Epithelial cell of alveolus of lung (primary cell): ENCODE measurements at places on chromosomes 3 and 15. TPM values are rescaled to one million over a fixed set of nuclear protein-coding genes. Genes with fewer than 3 reads are reported as not detected.

The WDR72 gene
- not detected in 2 replicates for total RNA-seq

The PLA2G4E gene
- not detected in 2 replicates for total RNA-seq

The GRAMD2A gene
- 0.52 TPM in 1 of 2 replicates, not detected in the other for total RNA-seq

The LRTM1 gene
- total RNA-seq: not detected in 2 replicates

The ABI3BP gene
- total RNA-seq: 0.65 and 5.0 TPM in 2 replicates

The FSIP1 gene
- 0.16 and 0.26 TPM in 2 replicates for total RNA-seq

The TP63 gene
- 0.16 and 0.91 TPM in 2 replicates for total RNA-seq

The STX19 gene
- not detected in 2 replicates for total RNA-seq

The ACKR2 gene
- 0.91 and 1.1 TPM in 2 replicates for total RNA-seq
